Activated CD4-positive, alpha-beta T cell treated with anti-CD3 and anti-CD28 coated beads, Interleukin-2, amount 10 ng/mL, durations not matched to agents 24 days and 14 days (primary cell): ENCODE measurements at places on chromosomes 13 and 19. TPM values are rescaled to one million over a fixed set of nuclear protein-coding genes. Genes with fewer than 3 reads are reported as not detected.
A peak's percentile ranks its signal among the peaks of the same experiment; 100 is the strongest.

Gene ARL11
- 0.65 and 0.76 TPM in 2 replicates for total RNA-seq

Gene MAU2
- 61.8 and 73.0 TPM in 2 replicates for total RNA-seq

Gene KRTDAP
- total RNA-seq: not detected in 2 replicates

Gene TARM1
- total RNA-seq: not detected in 2 replicates

Gene FCER2
- total RNA-seq: not detected in 2 replicates

Gene CBY2
- not detected in 2 replicates for total RNA-seq

Gene KLF2
- 2.2 and 3.7 TPM in 2 replicates for total RNA-seq

Gene GPALPP1
- total RNA-seq: 29.1 and 32.3 TPM in 2 replicates

Gene TIMM50
- total RNA-seq: 141 and 143 TPM in 2 replicates

DNA sequence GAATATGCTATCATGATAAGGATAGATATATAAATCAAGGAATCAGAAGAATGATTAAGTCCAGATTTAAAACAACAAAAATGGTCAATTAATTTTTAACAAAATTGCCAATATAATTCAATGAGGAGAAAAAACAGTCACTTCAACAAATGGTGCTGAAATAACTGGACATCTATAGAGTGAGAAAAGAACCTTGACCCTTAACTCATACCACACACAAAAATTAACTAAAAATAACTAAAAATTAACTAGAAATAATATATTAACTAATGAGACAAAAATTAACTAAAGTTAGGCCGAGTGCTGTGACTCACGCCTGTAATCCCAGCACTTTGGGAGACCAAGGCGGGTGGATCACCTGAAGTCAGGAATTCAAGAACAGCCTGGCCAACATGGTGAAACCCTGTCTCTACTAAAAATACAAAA lies 9.5 kb downstream of the LGALS7 start:
- no peak for DNase-seq

GRCh38 chr13:18949970-18950369 lies 231.7 kb downstream of the TUBA3C start:
- peak; percentile 42 for DNase-seq

DNA sequence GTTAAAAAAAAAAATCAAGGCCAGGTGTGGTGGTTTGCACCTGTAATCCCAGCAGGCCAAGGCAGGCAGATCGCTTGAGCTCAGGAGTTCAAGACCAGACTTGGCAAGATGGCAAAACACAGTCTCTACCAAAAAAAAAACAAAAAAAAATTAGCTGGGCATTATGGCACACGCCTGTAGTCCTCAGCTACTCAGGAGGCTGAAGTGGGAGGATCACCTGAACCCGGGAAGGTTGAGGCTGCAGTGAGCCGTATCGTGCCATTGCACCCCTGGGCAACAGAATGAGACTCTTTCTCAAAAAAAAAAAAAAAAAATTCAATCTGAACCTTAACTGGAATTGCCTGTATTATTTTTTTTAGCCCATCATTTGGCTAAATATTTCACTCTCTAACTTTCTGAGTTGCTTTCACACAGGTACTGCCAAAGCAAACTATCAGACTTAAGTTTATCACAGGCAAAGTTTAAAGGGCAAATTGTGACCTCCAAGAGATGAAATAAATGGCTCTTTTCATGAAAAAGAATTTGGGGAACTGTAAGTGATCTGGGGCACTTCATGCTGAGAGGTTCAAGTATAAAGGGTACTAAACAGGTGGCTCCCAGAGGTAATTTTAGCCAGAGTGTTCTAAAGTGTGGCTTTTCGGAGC lies 14.7 kb upstream of the SLC25A30 start:
- no peak for DNase-seq

DNA sequence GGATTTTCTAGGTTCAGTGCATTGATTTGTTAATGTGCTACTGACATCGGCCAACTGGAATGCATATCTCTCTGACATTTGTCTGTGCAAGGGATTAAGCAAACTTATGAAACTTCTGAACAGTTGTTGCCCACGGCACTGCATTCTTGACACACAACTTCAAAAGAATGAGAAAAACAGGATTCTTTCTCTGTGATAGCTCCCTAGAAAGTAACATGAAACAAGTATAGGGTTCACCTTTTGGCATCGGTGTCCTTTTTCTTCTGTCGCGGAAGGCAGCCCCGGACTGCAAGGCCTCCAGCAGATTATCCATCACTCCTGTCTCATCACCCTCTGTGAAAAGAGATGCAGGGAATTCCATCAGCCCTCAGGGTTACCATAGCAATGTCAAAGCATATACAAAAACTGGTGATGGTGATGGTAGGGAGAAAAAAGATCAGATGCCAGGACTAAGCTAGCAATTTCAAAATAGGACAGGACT lies 389.2 kb downstream of the DIAPH3 start:
- DNase-seq: no peak

GRCh38 chr13:50932091-50932490 lies 22.5 kb downstream of the RNASEH2B start:
- no peak for DNase-seq

GRCh38 chr13:87536899-87537298 lies 134.3 kb upstream of the SLITRK5 start:
- no peak for DNase-seq

DNA sequence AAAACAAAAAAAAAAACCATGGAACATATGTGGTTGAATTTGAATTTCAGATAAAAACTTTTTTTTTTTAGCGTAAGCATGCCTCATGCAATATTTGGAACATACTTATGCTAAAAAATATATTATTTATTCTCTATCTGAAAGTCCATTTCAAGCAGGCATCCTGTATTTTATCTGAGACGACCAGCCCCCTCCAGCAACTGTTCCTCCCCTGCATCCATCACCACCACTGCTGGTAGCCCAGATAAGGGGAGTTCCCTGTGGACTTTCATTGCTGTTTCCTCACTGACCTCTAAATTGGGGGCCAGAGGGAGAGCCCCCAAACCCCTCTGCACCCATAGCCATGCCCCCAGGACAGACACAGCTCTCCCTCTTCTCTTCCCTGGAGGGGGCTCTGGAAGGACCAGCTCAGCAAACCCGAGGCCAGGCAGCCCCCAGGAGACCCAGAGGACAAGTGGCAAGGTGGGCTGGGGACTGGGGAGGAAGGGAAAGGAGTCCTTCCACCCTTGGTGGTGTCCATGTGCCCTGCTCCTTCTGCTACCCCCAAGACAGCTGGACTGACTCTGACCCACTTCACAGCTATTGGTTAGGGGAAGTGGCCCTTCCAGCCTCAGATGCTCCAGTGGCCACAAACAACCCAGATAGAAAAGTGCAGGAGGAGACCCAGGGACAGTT lies 6.6 kb upstream of the SIGLEC12 start:
- no peak for DNase-seq

- no peak for DNase-seq
These were observed 493.3 kb downstream of the LMO7 start for GRCh38 chr13:76129305-76130000.

GRCh38 chr13:51275101-51275500 lies 52.9 kb downstream of the FAM124A start:
- no peak for DNase-seq

DNA sequence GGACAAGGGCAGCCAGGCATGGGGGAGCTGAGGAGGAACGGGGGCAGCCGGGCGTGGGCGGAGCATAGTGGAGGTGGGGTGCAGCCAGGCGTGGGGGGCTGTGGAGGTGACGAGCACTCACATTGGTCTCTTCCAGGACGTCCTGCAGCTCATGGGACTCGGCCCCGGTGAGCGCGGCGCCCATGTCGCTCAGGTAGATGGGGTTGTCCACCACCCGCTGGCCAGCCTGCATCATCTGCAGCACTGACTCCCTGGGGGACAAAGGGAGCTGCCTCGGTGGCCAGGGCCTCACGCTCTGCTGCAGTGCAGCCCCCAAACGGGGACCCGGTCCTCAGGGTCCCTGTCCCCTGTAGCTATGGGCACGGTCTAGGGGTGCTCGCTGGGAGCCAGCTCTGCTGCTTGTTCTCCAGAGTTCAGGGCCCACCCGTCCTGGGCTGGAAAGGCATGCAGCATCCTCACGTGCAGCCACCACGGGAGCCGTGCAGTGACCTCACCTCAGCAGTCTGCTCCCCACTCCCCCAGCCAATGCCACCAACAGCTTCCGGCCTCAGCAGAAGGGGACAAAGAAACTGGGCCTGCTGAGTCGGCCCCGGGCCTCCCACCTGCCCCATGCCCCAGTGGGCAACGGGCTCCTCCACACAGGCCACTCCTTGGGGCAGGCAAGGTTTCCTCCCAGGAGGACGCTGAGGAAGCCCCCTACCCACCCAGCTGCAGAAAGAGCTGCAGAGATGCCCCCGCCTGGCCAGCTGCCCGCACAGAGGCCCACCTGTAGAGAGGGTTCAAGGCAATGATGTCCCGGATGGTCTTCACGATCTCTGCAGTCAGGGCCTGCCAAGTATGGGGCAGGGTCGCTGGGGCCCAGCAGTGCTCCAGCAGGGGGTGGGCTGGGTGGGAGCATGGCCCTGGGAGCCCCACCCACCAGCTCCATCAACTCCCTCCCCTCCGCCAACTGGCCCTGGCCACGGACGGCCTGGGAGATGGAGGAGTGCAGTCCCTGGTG lies 12.1 kb downstream of the LONP1 start:
- DNase-seq: no peak

DNA sequence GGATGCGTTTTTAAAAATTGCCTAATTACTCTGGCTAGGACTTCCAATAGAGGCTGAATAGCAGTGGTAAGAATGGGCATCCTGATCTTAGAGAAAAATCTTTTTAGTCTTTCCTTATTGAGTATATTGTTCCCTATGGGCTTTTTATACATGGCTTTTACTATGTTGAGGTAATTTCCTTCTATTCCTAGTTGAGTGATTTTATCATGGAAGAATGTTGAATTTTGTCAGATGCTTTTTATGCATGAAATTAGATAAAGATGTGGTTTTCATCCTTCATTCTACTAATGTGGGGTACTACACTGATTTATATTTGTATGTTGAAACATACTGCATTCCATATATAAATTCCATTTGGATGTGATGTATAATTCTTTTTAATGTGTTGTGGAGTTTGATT lies 2673.8 kb downstream of the PCDH9 start:
- no peak for DNase-seq

DNA sequence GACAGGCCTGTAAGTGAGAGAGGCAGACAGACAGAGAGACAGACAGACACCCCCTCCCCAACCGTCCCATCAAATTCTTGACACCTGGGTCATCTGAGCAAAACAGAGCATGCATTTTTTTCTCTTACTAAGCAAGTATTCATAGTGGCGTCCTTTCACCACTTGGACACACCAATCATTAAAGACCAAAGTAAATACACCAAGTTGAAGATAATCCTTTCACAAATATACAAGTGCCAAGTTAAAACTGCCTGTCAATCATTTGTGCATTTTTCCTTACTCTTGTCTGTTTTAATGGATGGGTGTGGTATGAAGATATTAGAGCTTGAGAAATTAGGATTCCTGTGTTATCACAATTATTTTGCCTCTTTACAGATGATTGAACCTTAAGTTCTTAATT lies 337.3 kb downstream of the ATP8A2 start:
- DNase-seq: no peak

- DNase-seq: no peak
These were observed 1.6 kb upstream of the CLEC11A start for GRCh38 chr19:50721441-50722137.

DNA sequence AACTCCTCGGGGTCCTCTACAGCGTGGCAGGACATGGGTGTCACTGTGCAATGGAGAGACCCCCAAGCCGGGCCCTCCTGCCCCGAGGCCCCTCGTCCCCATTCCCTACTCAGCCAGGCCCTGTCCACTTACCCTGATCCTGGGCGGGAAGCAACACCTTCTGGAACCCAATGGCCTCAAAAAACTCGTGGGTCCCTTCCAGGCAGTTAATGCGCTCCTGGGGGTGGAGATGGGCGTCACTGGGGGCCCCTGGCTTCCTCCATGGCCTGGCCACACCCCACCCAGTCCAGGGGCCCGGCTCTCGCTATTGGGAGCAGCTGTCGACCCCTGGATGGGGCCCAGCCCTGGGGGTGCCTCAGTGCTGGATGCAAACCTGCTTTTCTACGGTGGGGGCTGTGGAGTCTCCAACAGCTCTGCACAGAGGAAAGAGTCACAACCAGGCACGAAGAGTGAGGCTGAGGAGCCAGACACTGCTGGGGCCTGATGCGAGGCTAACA lies 10.8 kb downstream of the UBXN6 start:
- no peak for DNase-seq

- DNase-seq: no peak
These were observed 54.0 kb downstream of the FLT1 start for GRCh38 chr13:28440774-28441504.

DNA sequence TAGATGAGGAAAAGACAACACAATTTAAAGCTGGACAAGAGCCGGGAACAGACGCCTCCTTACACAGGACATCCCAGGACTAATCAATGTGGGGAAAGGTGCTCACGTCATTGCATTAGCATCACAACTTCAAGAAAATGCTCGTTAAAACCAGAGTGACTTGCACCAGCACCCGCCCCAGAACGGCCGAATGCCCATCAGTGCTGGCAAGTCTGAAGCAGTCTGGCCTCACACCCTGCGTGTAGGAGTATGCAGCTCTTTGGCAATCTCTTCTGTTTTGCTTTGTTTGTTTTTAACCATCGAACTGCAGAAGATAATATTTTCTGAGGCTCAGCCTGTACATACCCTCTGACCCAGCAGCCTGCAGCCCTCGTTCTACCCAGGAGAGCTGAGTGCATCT lies 44.8 kb upstream of the LDLR start:
- no peak for DNase-seq

DNA sequence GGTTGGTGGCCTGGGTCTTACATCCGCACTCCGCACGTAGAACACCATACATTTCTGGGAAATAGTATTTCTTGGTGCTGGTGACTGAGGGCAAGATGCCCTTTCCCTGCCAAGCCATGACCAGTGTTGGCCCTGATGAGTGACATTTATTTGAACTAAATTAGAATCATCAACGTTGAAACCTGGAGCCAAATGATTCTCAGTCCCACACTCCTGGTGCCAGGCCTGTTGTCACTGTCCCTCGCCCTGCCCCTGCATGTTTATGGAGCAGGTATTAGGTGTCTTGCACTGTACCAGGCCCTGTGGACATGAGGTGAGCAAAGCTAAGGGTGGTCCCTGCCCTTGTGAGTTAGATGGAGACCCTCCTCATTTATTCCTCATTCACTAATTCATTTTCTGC lies 5.8 kb downstream of the CHST8 start:
- no peak for DNase-seq

DNA sequence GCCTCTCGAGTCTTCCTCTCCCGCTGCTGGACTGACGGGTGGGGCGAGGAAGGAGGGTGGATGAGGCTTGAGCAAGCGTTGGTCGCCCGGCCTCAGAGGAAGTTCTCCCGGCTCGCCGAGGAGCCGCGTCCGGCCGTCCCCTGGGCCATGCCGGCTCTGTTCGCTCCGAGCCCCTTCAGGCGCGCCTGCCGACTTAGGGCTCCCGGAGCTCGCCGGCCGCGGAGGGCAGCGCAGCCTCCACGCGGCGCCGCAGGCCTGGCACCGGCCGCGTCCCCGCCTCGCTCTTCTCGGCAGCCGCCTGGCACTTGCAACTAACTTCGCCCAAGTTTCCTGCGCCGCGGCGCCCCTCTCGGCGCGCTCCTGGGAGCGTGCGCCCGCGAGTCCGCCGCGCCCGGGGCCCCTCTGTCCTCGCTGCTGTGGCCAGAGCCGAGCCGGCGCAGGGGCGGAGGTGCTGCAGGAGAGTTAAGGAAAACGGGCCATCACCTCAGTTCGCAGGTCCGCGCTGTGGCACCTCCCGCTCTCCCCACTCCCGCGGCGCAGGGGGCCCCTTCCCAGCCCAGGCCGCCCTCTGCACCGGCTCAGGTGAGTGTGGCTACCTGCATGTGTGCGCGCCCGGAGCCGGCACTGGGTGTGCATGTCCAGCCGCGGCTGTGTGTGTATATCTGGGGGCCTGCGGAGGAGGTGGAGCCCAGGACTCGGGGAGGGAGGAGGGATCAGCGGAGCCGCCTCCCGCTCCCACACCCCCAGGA lies 641 bp upstream of the SOX21 start:
- DNase-seq: peak; percentile 63

GRCh38 chr19:45767881-45768654 lies 984 bp downstream of the SIX5 start:
- DNase-seq: peak; percentile 81
